Stomach (tissue), 19 donors: ENCODE measurements at places on chromosomes 4 and X. TPM values are rescaled to one million over a fixed set of nuclear protein-coding genes. Genes with fewer than 3 reads are reported as not detected.

DNA sequence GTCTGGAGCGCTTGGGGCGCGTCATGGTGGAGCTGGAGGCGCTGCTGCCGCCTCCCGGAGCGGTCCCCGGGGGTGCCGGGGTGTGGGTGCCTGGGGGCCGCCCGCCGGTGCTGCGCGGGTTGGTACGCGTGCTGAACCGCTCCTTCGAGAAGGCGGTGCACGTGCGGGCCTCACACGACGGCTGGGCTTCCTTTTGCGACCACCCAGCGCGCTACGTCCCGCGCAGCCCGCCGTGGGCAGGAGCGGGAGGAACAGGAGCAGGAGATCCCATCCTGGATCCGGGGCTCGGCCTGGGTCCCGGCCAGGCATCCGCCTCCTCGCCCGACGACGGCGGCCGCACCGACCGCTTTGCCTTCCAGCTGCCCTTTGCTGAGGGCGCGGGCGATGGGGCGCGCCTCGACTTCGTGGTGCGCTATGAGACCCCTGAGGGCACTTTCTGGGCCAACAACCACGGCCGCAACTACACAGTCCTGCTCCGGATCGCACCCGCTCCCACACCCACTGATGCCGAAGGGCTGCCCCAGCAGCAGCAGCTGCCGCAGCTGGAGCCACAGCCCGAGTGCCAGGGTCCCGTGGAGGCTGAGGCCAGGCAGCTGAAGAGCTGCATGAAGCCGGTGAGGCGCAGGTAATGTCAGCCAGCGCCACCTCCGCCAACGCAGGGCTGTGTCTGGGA lies 792 bp downstream of the PPP1R3F start:
- no peaks in the 10 kb centered on the region for H3K27me3 ChIP-seq
- peak overlapping the region; percentile 65 for H3K4me3 ChIP-seq
- H3K27ac ChIP-seq = peak overlapping the region; percentile 92
- H3K36me3 ChIP-seq = no peaks in the 10 kb centered on the region
- H3K4me1 ChIP-seq = peaks cover 26% of the 10 kb centered on the region

GRCh38 chrX:45009371-45010000 lies 136.5 kb downstream of the KDM6A start:
- no peak overlapping the region for H3K4me3 ChIP-seq
- H3K36me3 ChIP-seq = peaks cover 4% of the 10 kb centered on the region
- H3K27me3 ChIP-seq = no peaks in the 10 kb centered on the region
- no peak for DNase-seq
- H3K27ac ChIP-seq = no peak overlapping the region

Gene IL9R
- 3.5 TPM for total RNA-seq

DNA sequence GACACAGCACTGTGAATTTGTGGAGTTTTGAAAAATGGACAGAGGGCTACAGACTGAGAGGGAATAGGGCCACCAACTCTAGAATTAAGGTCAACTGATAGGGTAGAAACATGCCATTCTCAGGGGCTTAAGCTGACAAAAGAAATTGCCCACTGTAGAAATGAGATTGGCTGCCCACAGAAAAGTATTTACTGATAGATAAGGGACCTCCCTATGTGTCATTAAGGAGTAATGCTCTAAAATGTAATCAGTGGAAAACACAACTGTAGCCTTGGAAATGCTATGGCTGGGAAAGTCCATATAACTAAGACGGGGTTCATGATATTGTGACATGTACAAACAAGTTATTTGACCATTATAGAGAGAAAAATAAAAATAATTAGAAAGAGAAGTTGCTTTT lies 4.6 kb downstream of the RTL9 start:
- no peaks in the 10 kb centered on the region for H3K36me3 ChIP-seq
- DNase-seq = no peak

DNA sequence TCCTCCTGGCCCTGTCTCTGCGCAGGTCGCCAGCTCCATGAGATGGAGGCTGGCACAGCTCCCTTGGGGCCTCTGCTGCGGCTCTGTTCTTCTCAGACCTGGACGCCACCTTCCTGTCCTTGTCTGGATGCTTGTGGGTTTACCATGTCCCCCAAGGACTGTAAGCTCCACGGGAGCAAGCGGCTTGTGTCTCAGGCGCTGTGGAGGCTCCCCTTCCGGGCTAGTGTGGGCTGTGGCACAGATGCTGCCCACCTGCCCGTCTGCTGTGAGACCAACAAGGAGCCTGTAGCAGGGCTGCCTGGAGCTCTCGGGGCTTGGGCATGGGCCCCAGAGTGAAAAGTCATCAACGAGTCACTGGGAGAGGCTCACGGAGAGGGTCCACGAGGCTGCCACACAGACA lies 25.2 kb downstream of the NAT8L start:
- H3K4me1 ChIP-seq = no peaks in the 10 kb centered on the region
- H3K27me3 ChIP-seq = no peaks in the 10 kb centered on the region
- peak; percentile 15 for DNase-seq

DNA sequence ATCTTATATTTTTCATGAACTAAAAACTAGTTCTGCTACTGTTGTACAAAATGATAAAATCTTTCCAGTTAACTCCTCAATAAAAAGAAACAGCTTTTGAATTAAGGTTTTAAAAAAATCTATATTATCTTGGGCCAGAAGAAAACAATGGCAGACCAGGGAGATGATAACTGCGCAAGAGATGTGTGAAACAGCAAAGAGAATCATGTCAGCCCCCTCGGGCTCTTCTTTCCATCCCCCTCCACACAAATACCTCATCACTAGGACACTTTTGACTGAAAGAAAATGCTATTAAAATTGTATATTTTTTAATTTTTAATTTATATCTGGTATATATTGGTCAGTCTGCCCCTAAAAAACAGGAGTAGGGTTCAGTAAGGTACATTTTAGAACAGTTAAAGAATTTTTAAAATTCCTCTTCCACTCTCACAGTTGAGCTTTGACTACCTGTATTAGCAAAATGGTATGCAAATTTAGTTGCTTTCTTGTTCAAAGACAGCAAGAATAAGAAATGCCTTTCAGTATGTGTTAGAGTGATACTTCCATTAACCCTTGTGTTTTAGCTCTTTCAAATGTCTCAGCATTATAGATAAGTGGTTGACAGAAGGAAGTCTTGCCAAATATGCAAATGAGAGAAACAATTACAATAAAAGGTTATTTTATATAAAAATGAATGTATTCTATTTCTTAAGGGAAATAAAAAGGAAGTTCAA lies 36.4 kb upstream of the LCORL start:
- no peaks in the 10 kb centered on the region for H3K4me1 ChIP-seq
- no peak for DNase-seq
- H3K27me3 ChIP-seq = no peaks in the 10 kb centered on the region
- no peaks in the 10 kb centered on the region for H3K36me3 ChIP-seq
- H3K4me3 ChIP-seq = no peak overlapping the region

DNA sequence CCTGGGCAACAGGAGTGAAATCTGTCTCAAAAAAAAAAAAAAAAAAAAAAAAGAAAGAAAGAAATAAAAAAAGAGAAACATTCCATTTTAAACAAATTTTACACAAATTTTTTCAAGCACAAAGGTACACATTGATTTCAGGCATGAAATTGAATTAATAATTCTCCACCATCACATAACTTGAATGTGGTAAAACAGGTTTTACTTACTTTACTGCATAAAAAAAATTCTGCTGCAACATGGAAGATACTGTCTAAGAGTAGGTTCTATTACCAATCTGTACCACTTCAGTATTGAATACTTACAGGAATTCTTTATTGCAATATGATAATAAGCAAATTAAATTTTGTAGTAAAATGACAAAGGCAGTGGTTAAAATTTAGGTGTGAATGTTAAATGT lies 271.6 kb upstream of the ARSJ start:
- no peak overlapping the region for H3K27ac ChIP-seq
- no peak for DNase-seq
- no peak overlapping the region for H3K4me3 ChIP-seq
- H3K4me1 ChIP-seq = no peaks in the 10 kb centered on the region
- no peaks in the 10 kb centered on the region for H3K27me3 ChIP-seq
- H3K36me3 ChIP-seq = no peaks in the 10 kb centered on the region

GRCh38 chr4:139550724-139551429 lies 5.1 kb downstream of the SETD7 start:
- H3K36me3 ChIP-seq = peaks cover 7% of the 10 kb centered on the region
- no peak overlapping the region for H3K4me3 ChIP-seq
- H3K27me3 ChIP-seq = no peaks in the 10 kb centered on the region
- peak overlapping the region; percentile 98 for H3K27ac ChIP-seq

Gene ASB9
- 201 TPM for total RNA-seq

GRCh38 chr4:184451726-184452125 lies 22.6 kb downstream of the IRF2 start:
- H3K4me1 ChIP-seq = peaks cover 95% of the 10 kb centered on the region
- H3K4me3 ChIP-seq = no peak overlapping the region
- DNase-seq = no peak

GRCh38 chr4:165461159-165461821 lies 82.5 kb downstream of the CPE start:
- H3K27ac ChIP-seq = no peak overlapping the region
- DNase-seq = peak; percentile 81
- no peaks in the 10 kb centered on the region for H3K36me3 ChIP-seq
- H3K4me1 ChIP-seq = peaks cover 13% of the 10 kb centered on the region
- H3K4me3 ChIP-seq = no peak overlapping the region

- H3K4me3 ChIP-seq = no peak overlapping the region
- H3K36me3 ChIP-seq = peaks cover 6% of the 10 kb centered on the region
- H3K27me3 ChIP-seq = no peaks in the 10 kb centered on the region
- H3K4me1 ChIP-seq = peaks cover 59% of the 10 kb centered on the region
Measured at GRCh38 chr4:39933671-39934590, 43.8 kb downstream of the PDS5A start.

Gene GUCY1A1
- 4.1 TPM for total RNA-seq

DNA sequence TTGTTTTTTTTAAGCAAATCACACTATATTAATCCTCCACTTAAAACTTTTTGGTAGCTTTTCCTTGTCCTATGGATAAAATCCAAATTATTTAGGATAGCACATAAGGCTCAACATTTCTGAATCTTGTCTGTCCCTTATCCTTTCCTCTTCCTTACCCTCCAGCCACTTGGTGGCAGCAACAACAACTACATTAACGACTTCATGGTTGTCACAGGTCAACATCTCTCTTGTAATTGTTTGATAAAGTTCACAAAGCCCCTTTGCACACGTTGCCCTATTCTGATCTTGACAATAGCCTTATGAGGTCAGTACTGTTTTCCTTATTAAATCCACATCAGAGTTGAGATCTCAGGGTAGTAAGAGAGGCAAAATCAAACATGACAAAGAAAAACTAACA lies 269.0 kb upstream of the PABPC4L start:
- no peaks in the 10 kb centered on the region for H3K27me3 ChIP-seq
- H3K36me3 ChIP-seq = no peaks in the 10 kb centered on the region
- no peak overlapping the region for H3K27ac ChIP-seq
- no peaks in the 10 kb centered on the region for H3K4me1 ChIP-seq
- DNase-seq = peak; percentile 65
- no peak overlapping the region for H3K4me3 ChIP-seq

- no peaks in the 10 kb centered on the region for H3K36me3 ChIP-seq
- no peak overlapping the region for H3K27ac ChIP-seq
- no peak overlapping the region for H3K4me3 ChIP-seq
- no peaks in the 10 kb centered on the region for H3K4me1 ChIP-seq
Measured at GRCh38 chr4:166518315-166518714, 645.3 kb downstream of the TLL1 start.

DNA sequence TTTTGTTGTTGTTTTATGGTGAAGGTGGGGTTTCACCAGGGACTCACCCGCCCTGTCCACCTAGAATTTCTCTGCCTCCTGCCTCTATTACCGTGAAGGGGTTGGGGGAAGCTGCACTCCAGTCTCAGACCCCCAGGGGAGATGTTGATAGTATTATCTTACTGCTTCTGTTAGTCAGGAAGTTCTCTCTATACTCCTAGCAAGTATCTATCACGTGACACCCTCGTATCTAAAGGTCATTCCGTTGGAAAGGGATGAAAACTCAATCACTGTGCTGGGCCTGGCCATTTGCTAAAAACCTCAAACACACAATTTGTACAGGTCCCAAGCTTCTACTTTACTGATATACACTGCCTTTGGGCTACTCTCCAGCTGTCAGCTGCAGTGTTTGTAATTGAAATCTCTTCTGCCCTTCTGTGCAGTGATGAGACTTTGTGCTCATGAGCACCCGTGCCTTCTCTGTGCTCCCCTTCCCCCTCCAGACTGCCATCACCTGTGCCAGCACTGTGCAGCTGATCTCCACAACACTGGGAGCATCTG lies 188.5 kb upstream of the ANXA3 start:
- H3K27ac ChIP-seq = no peak overlapping the region
- no peaks in the 10 kb centered on the region for H3K27me3 ChIP-seq
- H3K36me3 ChIP-seq = no peaks in the 10 kb centered on the region
- no peak overlapping the region for H3K4me3 ChIP-seq
- H3K4me1 ChIP-seq = no peaks in the 10 kb centered on the region
- no peak for DNase-seq

Gene HEPH
- 94.7 TPM for total RNA-seq

Gene CYSLTR1
- total RNA-seq = not detected

Gene GAR1
- not detected for total RNA-seq

DNA sequence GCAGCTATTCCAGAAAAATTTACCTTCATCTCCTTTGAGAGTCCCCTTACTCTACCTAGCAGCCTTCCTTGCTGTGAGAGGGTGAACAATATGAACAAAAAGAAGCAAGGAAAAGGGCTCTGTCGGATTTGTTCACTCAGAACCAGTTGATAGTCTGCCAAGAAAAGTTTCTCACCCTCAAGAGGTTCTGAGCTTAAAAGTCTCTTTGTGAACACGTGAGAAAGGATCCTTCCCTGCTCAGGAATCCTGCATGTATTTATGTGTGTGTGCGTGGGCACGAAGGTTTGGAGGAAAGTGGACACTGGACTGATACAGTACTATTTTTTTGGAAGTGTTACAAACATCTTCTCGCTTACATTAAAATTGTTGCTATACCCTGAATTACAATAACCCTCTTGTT lies 178.6 kb upstream of the JADE1 start:
- H3K4me1 ChIP-seq = peaks cover 51% of the 10 kb centered on the region
- peak overlapping the region; percentile 23 for H3K27ac ChIP-seq
- DNase-seq = no peak

Gene PALLD
- total RNA-seq = 301 TPM

DNA sequence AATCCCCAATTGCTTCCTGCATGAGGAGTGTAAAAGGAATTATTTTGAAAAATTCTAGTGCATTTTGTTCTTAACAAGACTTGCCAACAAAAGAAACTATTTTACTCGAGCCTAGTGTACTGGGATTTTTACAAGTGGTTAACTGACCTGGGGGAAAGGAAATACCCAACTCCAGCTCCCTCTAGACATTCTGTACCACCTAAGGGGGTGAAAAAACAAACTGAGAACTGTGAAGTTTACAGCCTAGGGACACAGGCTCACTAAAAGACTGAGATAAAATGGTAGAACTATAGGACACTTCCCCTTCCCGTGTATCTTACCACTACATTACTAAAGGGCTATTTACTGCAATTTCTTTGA lies 2.6 kb upstream of the ADH5 start:
- no peaks in the 10 kb centered on the region for H3K27me3 ChIP-seq
- no peak overlapping the region for H3K27ac ChIP-seq
- H3K36me3 ChIP-seq = no peaks in the 10 kb centered on the region
- no peak overlapping the region for H3K4me3 ChIP-seq
- no peak for DNase-seq
- H3K4me1 ChIP-seq = peaks cover 32% of the 10 kb centered on the region

- no peaks in the 10 kb centered on the region for H3K36me3 ChIP-seq
- no peak overlapping the region for H3K4me3 ChIP-seq
- H3K27ac ChIP-seq = no peak overlapping the region
- H3K4me1 ChIP-seq = no peaks in the 10 kb centered on the region
Measured at GRCh38 chr4:76799140-76799539, 98.8 kb downstream of the SOWAHB start.
